Stimulated activated CD4-positive, alpha-beta T cell treated with anti-CD3 and anti-CD28 coated beads, TNF-alpha, amount 100 ng/mL, for 4 hours (primary cell): ENCODE measurements at places on chromosomes 16 and 17.

DNA sequence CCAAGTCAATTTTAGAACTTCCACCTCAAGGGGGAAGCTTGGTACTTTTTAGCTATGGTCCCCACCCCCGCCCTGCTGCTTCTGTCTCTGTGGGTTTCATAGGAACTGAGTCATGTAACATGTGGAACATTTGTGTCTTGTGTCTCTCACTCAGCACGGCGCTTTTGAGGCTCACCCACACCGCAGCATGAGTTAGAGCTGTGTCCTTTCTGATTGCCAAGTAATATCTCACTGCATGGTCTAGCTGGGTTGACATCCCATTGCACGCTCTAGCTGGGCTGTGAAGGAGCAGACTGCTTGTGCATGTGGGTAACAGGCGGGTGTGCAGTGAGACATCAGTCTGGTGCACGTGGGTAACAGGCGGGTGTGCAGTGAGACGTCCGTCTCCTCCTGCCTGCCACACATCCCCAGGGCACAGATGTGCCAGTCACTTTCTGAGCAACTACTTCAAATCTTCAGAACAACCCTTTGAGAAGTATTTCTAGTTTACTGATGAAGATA lies 26.4 kb upstream of the SLC7A5 start:
- peak; percentile 71 for DNase-seq

- DNase-seq: no peak
These were observed 2.5 kb downstream of the VASN start for GRCh38 chr16:4373909-4374742.

GRCh38 chr17:44396946-44397345 lies 7.5 kb upstream of the ITGA2B start:
- DNase-seq: no peak

- no peak for DNase-seq
These were observed 8.4 kb downstream of the MPRIP start for GRCh38 chr17:17050346-17051345.
